GM19239 (cell line): ENCODE measurements at places on chromosomes 3 and 15.

GRCh38 chr3:183958226-183958625 lies 59.5 kb downstream of the ABCC5 start:
- DNase-seq = no peak

GRCh38 chr3:51934991-51935885 lies 6.5 kb downstream of the RRP9 start:
- no peak for DNase-seq

DNA sequence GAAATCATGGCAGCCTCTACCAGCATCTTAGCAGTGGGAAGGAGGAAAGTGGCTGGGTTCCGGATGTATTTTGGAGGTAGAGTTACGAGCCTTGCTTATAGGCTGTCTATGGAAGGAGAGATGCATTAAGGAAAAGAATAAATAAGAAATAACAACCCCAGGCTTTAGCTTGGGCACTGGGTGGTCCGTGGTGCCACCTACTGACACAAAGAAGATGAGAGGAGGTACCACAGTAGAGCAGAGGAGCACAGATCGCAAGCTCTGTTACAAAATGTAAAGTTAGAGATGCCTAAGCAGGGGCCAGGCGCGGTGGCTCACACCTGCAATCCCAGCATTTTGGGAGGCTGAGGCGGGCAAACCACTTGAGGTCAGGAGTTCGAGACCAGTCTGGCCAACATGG lies 74.8 kb downstream of the TMEM39A start:
- no peak for DNase-seq

GRCh38 chr3:45933591-45933990 lies 9.7 kb upstream of the CXCR6 start:
- no peak for DNase-seq
